ENCODE measurements at places on chromosomes 5 and 9.

GRCh38 chr5:2009986-2010914, 127.5 kb upstream of the IRX4 start:
- no peak for DNase-seq

DNA sequence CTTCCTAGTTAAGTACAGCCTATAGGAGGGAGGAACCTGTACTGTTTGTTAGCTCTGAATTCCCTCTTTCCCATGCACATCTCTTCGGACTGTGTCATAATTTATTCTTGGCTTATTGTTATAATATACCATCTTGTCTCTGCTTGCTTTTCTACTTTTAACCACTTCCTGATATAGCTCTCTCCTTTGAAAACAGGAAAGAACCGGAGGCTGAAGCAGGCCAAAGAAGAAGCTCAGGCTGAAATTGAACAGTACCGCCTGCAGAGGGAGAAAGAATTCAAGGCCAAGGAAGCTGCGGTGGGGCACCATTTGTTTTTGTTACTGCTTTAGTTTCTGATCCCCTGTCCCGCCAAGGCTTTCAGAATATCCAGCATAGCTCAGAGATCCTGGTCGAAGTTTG, 4.8 kb downstream of the ATP6V1G1 start:
- peak; percentile 75 for DNase-seq

DNA sequence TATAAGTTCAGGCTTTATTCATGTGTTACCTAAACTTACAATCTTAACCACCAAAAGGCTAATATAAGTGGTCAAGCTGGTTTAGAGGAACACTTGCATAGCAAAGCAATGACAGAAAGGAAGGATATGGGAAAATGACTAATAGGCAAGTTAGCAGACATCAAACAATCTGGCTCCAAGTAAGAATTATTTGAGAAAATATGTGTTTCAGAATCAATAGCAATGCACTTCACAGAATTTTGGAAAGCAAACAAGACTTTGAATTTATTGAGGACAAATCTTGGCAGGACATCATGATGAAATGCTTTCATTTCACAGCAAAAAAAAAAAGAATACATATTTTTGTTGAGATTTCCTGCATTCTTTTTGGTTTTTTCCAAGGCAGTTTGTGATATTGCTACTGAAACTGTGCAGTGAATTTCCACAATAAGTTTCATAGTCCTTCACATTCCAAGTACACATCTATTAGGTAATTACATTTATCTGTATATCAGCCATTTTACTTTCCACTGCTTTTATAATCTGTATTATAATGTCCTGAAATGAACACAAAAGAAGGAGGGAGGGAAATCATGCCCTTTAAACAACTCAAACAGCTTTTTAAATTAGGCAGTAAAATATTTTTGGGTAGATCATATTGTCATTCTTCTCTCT, 417.9 kb downstream of the NR2F1-AS1 start:
- no peak for DNase-seq

GRCh38 chr5:81317536-81317935, 16.1 kb downstream of the ZCCHC9 start:
- DNase-seq: no peak

DNA sequence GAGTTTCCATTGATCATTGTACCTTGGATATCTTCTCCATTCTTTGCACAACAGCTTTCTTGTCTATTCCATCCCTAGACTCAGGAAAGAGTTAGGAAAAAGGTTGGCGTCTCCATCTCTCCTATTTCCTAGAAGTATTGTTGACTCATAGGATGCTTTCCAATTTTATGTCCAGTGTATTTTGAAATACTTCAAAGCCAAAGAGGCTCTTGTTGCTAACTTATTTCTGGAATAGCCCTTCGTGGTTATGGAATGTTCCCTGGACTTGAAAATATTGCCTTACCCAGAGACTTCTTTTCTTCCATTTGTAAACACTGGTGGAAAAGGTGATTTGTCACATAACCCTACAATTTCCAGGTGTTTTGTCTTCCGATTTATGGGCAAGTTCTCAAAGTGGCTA, 402.3 kb upstream of the ZNF608 start:
- no peak for DNase-seq

- DNase-seq: no peak
Measured at GRCh38 chr9:38662763-38663593, 42.6 kb upstream of the ANKRD18A start.

DNA sequence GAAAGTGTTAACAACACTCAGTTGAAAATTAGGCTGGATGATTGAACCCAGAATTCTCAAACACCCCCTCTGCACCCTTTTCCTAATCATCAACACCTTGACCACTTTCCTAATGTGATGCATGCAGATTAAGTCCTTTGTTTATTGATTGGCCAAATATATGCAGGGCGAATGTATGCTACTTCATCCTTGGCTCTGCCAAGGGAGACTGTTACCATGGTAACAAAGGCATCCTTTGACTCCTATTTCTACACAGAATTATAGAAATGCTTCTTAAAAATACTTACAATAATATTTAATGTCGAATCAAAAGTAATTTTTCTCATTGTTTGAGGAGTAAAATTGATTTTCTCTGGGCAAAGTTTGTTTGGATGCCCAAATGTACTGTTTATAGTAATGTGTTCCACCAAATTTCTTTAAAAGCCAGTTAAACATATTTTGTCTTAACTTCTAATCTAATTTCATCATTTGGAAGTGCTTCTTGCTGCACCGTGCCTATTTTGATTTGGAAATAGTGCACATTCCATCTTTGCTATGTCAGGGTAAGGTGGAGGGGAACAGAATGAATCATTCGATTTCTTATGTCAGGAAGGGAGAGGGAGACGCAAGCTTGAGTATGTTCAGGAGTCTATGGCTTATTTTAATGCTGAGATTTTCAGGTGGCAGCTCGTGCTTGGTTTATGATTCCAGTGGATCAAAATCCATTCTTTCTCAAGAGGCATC, 1384.3 kb upstream of the WWC1 start:
- no peak for DNase-seq

DNA sequence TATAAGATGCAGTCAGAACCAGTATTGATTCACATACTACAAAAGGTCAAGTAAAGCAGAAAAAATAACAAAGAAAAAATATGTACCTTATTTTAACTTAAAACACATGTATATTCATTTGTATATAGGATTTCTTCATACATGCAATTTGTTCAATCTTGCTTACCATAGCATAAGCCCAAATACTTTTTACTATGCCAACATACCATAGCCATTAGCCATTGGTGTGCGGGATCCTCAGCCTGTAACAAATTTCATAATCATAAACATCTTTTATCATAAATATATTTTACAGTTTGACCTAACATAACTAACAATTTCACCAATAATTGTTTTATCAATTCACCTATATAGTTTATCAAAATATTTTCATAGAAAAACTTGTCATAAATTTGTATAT, 51.1 kb downstream of the MPDZ start:
- no peak for DNase-seq

DNA sequence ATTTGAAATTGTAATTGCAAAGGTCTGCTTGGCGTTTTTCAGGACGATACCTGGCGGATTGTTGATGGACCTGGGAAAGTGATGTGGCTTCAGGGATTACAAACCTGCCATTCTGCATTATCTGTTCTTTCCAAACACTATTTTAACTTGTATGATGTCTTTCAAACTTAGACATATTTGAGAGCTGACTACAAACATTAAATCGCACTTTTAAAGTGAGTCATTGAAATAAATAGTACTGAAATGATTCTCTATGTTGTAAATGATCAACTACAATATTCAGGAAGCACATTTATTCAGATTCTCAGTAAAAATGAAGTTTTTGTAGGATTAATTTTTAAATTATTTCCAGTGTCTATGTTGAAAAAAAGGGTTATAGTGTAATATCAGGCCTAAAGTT, 32.3 kb upstream of the TMEM171 start:
- DNase-seq: no peak

DNA sequence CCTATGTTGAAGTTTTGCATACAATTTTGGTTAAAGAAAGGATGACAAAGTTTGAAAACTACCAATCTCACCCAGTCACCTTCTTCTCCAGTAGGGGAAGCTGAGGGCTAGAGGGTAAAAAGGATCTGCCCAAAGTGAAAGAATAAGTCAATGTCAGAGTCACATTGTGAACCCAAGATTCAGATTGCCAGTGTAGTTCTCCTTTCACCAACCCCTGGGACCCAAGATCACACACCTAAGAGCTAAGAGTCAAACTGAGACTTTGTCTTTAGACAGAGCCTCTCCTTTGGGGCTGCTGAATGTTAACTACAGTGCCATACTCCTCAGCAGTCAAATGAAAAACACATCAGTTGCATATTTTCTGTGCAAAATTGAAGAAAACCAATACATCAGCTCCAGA, 210.6 kb downstream of the ATP10B start:
- no peak for DNase-seq

DNA sequence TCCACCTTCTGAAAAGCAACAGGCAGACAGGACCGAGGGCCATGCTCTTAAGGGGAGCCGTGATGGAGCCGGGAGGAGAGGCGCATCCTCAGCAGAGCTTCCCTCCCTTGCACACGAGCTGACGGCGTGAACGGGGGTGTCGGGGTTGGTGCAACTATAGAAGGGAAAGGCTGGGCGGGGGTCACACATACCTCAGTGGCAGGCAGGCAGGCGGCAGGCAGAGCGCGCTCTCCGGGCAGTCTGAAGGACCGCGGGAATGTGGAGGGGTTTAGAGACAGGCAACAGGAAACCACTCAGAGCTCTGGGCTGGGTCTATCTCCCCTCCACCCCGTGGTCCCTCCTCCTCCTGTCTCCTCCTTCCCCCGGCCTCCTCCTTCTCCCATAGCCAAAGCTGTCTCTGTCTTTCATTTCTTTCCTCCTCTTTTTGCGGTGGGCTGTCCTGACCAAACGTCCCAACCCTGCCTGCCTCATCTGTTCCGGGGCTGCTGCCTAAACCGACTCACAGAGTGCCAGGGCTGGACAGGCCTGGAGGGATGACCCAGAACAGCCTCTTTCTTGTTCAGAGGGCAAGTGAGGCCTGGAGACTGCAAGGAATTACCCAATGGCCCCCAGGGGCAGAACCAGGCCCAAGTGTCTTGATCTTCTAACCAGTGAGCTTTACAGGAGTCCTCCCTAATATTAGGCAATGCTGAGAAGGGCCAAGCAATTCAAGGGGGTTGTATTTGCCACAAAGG, at the start of gene SPARC:
Gene SPARC, minus strand, starts transcription at position 242 of the 734 bp plus-strand sequence. CDS start 10,727 bp downstream, outside the sequence.
- no peak for DNase-seq

GRCh38 chr5:94180761-94181160, 437.6 kb downstream of the KIAA0825 start:
- no peak for DNase-seq

DNA sequence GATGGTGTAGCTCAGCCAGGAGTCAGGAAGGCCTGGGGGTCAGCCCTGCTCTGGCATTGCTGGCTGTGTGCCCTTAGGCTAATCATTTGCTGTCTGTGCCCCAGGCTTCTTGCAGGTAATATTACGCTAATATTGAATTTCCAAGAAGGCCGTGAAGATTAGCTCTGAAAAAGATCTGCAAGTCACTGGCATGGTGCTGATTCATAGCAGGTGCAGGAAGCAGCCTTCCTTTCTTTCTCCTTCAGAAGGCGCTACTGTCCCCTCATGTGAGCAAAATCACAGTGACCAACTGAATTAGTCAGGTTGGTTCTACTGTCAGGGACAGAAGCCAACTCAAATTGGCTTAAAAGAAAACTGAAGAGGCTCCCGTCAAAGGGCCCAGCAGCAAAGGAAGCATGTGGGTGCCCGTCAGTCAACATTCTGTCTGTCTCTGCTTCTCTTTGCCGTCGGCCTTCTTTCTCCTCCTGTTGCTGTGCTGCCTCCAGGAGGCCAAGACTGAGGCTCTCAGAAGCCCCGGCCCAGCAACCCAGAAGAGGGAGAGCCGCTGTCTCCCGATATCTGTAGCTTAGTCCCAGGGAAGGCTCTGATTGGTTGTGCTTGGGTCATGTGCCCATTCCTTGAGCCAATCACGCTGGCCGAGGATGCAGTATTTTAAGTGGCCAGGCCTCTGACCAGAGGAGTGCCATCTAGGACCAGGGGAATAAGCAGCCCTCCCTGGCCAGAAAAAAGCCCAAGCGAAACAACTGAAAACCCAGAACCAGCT, 67.8 kb upstream of the NEURL1B start:
- no peak for DNase-seq

DNA sequence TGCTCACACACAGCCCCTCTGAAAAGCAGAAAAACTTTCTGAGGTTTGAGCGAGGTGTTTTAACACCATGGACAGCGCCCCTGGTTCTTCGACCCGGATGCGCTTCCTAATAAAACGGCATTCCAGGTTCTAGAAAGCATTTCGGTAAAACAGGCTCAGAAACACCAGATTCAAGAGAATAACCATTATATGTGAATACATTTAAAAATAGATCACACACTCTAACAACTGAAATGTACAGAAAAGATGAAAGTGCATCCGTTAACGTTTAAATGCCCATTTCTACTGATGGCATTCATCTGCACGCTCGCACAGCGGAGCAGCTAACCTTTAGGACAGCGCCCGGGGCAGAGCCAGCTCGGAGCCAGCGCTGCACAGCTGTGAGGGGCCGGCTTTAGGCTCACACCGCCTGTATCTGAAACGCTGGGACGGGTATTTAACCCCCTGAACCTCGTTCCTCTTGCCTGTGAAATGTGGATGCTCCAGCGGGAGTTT, 26.3 kb upstream of the TENT4A start:
- DNase-seq: no peak

DNA sequence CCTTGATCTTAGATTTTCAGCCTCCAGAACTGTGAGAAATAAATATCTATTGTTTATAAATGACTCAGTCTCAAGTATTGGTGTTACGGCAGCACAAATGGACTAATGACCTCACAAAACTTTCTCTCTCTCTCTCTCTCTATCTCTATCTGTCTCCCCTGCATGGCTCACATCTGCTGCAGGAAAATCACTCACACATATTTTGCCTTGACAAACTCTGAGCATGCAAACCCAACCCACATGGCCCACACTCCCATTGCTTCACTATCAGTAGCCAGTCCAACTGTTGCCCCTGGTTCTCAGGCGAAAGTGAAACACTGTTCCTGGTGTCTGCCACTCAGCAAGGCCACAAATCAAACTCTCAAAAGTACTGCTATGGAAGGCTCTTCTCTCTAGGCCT, 66.4 kb upstream of the PIK3R1 start:
- DNase-seq: no peak

DNA sequence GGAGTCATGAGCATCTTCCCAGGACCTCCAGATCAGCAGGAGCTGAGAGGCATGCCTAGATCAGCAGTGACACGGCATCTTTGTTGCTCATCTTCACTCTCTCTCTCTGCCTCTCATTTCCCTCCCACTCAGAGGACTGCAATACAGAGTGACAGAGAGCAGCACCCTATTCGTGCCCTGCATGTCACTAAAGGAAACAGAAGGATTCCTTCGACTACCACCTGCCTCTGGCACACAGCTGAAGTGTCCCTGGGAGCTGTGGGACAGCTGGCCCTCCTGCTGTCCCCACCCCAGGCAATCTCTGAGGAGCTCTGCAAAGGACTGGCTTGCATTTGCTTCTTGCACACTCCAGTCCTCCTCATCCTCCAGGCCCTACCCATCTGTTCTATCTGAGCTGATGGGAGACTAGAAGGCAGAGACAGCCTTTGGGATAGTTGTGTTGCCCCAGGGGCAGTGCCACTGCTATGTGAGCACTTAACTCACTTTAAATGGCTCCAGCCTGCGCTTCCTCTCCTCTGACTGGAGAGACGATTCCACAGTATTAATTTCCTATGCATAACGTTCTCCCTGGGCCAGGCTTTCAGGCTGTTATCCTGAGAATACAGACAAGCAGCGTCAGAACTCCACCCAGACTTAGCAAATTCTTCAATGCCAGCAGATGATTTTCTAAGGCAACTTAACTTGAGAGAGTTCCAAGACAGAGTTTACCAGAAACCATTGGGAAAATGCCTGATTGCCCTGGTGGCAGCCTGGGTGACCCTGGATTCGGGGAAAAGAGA, 167.6 kb upstream of the MAP1B start:
- no peak for DNase-seq
